NCI-H1417 (cell line): ENCODE measurements at places on chromosomes 4 and X.

GRCh38 chr4:8335848-8336247 lies 66.3 kb downstream of the HTRA3 start:
- DNase-seq: no peak

DNA sequence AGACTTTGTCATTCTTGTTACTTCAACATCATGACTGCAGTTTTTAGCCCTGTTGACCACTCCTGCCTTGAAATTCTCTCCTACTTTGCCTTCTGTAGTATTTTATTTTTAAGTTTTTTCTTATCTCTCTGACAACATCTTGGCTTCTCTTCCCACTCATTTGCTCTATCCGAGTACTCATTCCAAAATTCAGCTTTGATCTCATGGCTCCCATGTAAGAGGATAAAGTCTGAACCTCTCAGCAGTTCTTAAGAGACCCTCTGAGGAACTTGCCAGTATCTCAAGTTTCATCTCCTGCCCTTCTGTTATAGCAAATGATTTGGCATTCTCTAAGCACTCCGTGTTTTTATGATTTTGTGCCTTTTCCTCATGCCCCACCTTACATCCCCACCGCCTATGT lies 67.7 kb downstream of the GALNT7 start:
- DNase-seq: no peak

- no peak for DNase-seq
These were observed 25.1 kb downstream of the SMIM31 start for GRCh38 chr4:164779080-164779479.

DNA sequence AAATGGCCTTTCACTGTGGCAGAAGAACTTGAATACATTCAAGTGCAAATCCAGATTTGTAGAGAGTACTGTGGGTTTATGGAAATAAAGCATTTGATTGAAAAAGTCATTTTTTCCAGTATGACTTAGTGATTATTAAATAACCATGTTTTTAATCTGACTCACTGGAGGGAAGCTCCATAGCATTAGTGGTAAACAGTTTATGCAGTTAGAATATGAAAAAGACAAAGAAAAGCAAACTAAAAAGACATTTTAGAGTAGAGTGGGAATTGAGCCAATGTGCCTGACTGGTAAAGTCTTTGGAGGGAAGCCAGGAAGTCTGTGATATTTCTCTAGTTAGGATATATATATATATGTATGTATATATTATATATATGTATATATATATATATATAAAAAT lies 53.4 kb downstream of the FAT4 start:
- DNase-seq: no peak

GRCh38 chr4:88130544-88131305 lies 27.7 kb downstream of the ABCG2 start:
- DNase-seq: no peak

GRCh38 chrX:19064175-19064574 lies 58.1 kb downstream of the ADGRG2 start:
- DNase-seq: no peak

- DNase-seq: no peak
These were observed 16.9 kb downstream of the ACOT9 start for GRCh38 chrX:23726191-23726590.

DNA sequence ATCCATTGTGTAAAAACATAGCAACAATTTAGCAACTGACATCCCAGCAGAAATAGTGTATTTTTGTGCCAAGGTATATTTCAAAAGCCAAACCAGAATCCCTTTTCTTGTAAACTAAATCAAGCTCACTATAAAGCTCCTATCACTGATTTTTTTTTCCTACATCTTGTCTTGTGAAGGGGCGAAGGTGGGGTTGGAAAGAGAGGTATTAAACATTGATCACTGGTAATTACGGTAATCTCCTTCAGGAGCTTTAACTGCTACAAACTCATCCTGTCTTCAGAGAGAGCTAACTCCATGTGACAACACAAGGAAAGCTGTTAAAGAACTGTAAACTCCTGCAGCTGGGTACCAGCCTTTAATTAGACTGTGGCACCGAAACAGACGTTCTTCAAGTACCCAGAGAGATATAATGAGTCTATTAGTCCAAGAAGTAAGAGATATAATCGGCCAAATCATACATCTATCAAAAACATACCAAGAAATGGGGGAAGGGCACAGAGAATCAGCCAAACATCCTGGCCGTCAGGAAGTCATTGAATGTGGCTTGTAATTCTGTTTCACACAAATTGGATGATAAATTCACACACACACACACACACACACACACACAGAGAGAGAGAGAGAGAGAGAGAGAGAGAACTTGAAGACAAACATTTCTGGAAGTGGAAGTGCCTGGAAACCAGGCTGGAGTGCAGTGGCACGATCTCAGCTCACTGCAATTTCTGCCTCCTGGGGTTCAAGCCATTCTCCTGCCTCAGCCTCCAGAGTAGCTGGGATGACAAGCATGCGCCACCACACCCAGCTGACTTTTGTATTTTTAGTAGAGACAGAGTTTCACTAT lies 111.9 kb upstream of the PPARGC1A start:
- no peak for DNase-seq

GRCh38 chrX:31499109-31499508 lies 427.3 kb upstream of the FTHL17 start:
- no peak for DNase-seq

DNA sequence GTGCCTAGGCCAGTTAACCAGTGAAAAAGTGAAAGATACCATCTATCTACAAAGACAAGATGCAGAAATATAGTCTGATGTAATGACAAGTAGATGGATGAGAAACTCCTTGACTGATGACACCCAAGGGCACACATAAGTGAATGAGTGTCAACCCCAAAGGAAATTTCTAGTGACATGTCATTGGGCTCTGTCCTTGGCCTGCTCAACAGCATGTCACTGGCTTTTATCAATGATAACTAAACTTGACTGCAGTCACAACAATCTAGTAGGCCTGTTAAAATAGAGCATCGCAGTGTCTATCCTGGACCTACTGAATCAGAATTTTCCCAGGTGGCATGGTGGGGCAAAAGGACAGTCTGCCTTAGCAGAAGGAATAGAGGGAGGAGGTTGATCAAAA lies 155.8 kb downstream of the TSPAN5 start:
- DNase-seq: no peak

GRCh38 chr4:172631832-172632231 lies 536.8 kb upstream of the GALNT7 start:
- no peak for DNase-seq

DNA sequence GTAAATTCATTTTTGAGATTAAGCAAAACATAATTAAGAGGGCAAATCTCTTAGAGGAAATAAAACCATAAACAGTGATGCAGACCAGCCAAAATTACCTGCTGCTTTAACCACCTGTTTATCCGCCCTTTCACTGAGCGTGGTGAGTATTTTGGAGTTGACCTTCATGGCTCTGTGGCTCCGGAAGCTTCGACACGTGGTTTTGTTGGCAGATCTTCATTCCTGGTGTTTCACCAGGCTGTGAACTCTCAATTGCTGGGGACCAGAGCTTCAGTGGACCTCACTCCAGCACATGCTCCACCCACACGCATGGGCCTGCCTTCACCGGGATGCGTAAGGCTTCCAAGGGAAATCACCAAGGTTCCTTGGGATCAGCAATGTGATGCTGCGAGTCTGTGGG lies 83.8 kb downstream of the FHDC1 start:
- no peak for DNase-seq

DNA sequence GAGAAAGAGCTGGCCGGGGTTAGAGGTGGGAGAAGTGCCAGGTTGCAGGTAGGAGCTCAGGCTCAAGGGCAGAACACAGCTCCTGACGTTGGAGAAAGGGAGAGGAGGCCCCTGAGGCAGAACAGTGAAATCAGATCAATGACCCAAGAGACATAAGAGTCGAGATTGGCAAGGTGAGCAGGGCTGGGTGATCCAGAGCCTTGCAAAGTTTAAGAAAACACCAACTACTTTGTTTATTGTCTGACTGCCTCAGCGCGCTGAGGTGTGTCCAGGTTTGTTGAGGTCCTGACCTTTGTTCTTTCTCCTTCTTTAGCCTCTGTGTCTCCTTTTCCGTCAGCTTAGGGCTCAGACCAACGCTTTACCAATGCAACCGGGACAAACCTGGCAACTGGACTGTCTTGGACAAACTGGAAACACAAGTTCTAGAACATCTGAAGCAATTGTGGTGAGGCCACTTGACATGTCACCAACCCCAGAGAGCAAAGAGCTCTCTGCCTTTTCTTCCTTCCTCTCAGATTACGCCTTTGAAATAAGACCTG lies 28.3 kb downstream of the CHRNA9 start:
- DNase-seq: no peak

DNA sequence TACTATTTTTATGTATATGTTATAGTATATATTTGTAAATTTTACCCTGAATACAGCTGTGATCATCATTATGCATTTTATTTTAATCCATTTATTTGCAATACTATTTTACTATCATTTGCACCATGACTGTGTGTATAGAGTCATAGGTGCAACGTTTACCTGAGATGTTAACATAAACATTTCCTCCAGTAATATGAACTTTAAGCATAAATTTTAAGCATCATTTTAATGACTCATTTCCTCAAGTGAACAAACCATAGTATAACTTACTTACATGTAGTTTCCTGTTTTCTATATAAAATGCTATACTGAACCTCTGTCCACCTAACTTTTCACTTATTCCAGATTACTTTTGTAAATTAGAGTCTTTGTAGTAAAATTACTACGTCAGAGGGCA lies 92.8 kb downstream of the NFKB1 start:
- no peak for DNase-seq

- DNase-seq: no peak
These were observed 48.1 kb upstream of the CXCL8 start for GRCh38 chr4:73692254-73692653.

DNA sequence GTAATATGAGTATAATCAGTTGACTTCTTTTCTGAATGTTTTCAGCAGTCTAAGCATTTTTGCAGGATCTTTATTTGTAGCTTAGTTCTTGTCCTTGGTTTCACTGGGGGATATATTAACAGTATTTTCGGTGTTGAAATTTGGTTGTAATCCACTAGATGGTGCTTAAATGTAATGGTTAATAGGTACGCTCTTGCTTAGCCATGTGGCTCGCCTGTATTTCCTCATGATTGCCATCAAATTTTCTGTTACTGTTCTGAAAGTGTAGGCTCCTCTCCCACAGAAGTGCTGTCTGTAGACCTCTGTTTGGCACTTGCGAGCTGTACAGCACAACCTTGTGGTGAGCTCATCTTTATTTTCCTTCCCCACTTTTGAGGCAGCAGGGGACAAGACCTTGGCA lies 3.9 kb upstream of the FAAH2 start:
- DNase-seq: no peak

GRCh38 chrX:47900833-47901232 lies 64.1 kb downstream of the ZNF81 start:
- DNase-seq: no peak

- DNase-seq: no peak
These were observed 60.5 kb upstream of the ADAMTS3 start for GRCh38 chr4:72629540-72629939.

GRCh38 chrX:72050011-72050410 lies 81.7 kb downstream of the RTL5 start:
- no peak for DNase-seq

- DNase-seq: no peak
These were observed 73.6 kb downstream of the GABRB1 start for GRCh38 chr4:47104986-47105385.

DNA sequence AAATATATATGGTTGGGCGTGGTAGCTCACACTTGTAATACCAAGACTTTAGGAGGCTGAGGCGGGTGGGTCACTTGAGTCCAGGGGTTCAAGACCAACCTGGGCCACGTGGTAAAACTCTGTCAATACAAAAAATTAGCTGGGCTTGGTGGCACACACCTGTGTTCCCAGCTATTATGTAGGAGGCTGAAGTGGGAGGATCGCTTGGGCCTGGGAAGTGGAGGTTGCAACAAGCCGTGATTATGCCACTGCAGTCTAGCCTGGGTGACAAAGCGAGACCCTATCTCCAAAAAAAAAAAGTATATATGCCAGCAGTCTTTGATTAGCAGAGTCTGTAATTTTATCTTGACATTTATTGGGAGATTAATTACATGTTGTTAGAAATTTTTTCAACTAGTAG lies 8.7 kb downstream of the EIF2S3 start:
- DNase-seq: no peak

DNA sequence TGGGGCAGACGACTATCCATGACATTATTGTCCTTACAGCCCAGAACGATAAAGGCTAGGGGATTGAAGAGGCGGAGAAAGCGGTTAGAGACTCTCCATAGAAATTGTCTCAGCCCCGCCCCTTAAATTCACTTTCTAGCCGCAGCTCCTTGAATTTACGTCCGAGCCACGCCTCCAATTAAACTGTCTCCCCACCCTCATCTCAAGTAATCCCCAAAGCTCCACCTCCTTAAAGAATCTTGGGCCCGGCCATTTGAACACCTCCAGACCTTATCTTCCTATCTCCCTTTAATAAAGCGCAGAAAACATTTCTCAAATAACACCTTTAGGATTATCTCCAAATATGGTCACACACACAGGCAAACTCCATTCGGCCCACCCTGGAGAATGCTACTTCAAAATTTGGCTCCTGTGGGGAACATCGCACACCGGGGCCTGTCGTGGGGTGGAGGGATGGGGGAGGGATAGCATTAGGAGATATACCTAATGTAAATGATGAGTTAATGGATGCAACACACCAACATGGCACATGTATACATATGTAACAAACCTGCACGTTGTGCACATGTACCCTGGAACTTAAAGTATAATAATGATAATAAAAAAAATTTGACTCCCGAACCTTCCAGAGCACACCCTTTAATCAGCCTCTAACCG lies 7.2 kb upstream of the MAGIX start:
- DNase-seq: peak; percentile 71

GRCh38 chr4:171985129-171985528 lies 171.9 kb downstream of the GALNTL6 start:
- DNase-seq: no peak

- DNase-seq: peak; percentile 38
These were observed 10.7 kb downstream of the RBPJ start for GRCh38 chr4:26331380-26331950.

- DNase-seq: no peak
These were observed 168.2 kb downstream of the TENM3 start for GRCh38 chr4:182411391-182411790.
